Trophoblast cell (in vitro differentiated cells and primary cell): ENCODE measurements at places on chromosomes 12 and 14.

- H3K27ac ChIP-seq, result no peak overlapping the region
- no peaks in the 10 kb centered on the region for H3K4me1 ChIP-seq
- H3K4me3 ChIP-seq, result no peak overlapping the region
- no peak for DNase-seq
- H3K27me3 ChIP-seq, result peaks cover 34% of the 10 kb centered on the region
- no peaks in the 10 kb centered on the region for H3K36me3 ChIP-seq
Observed at GRCh38 chr12:16605642-16606116, 283 bp downstream of the LMO3 start.

- H3K27ac ChIP-seq, result no peak overlapping the region
- no peaks in the 10 kb centered on the region for H3K36me3 ChIP-seq
- no peaks in the 10 kb centered on the region for H3K27me3 ChIP-seq
- H3K4me3 ChIP-seq, result no peak overlapping the region
- H3K4me1 ChIP-seq, result peaks cover 13% of the 10 kb centered on the region
Observed at GRCh38 chr14:96130391-96130790, 74.2 kb upstream of the BDKRB2 start.

- peaks cover 3% of the 10 kb centered on the region for H3K4me1 ChIP-seq
- H3K27ac ChIP-seq, result no peak overlapping the region
- DNase-seq, result no peak
- H3K36me3 ChIP-seq, result no peaks in the 10 kb centered on the region
- no peaks in the 10 kb centered on the region for H3K27me3 ChIP-seq
- H3K4me3 ChIP-seq, result no peak overlapping the region
Observed at GRCh38 chr12:2161473-2161872, 108.7 kb downstream of the CACNA1C start.

DNA sequence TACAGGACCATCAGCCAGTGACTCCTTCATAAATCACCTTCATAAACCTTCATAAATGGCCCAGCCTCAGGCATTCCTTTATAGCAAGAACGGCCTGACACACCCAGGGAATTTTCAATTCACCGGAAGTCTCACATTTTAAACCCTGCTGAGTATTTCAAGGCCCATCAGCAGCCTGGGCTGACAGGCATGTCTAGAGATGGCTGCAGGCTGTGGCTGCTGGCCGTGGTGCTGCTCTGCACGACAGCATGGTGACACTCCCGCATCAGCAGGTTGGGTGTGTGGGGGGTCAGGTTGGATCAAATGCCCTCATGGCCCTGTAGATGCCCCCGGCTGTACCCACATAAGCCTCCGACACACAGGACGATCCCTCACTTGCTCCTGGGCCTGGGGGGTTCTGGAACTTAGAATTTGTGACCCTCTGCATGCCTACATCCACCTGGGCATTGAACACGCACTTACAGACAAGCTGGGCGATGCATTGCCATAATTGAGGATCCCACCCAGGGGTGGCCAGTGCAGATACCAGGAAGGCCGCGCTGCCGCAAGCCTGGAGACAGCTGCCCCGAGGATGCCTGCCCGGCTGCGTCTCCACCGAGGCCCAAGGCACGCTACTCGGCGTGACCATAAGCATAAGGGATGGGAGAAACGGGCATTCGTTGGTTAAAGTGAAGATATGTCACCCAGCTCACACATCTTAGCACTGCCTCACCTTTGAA, 124.3 kb downstream of the PIWIL1 start:
- no peak overlapping the region for H3K4me3 ChIP-seq
- no peaks in the 10 kb centered on the region for H3K36me3 ChIP-seq
- H3K27ac ChIP-seq, result no peak overlapping the region

DNA sequence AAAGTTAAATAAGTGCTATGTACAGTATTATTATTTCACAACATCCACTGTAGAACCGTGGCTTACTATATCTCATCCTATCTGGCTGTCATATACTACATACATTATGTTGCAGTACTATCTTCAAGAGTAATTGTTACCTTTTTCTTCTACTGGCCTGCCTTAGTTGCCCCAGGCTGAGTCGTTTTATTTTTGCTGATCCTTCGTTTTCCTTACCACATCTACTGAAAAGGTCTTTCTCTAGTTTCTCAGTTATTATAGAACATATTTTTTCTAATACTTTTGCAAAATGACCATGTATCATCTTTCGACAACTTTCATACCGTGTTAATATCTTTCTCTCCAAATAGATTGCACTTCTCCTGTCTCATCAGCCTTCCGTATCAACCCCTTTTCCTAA, 523.1 kb downstream of the SOX5 start:
- DNase-seq, result no peak
- H3K4me3 ChIP-seq, result no peak overlapping the region
- H3K36me3 ChIP-seq, result no peaks in the 10 kb centered on the region
- no peak overlapping the region for H3K27ac ChIP-seq

DNA sequence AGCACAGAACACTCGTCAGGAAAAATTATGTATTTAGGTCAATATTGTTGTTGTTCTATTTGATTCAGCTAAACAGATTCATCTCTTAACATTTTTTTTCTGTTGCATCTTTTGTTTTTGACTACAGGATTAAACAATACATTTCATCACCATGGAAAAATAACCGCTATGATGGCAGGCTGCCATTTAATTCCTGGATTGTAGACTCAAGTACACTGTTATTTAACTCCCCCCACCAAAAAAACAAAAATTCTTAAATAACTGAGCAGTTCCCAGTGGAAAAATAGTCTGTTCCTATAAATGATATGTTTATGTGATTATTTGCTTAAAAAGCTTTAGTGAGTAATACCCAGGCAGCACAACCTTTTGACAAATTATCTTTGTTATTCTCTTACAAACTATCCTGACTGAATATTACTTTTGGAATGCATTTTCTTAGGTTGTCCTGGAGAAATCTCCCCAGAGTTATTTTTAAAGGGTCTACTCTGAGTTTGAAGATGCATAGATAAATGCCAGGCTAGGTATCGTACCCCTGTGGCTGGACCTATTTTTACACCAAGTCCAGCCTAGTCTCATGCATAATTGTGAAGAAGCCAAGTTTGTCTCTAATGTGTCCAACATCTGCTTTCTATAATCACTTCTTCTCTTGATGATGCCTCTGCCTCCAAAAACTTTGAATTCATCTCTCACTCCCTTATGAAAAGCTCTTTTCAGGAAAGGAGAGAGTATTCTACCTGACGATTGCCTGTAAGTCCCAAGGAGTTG, 3.7 kb downstream of the KERA start:
- H3K27me3 ChIP-seq, result no peaks in the 10 kb centered on the region
- no peaks in the 10 kb centered on the region for H3K4me1 ChIP-seq
- no peak for DNase-seq
- H3K4me3 ChIP-seq, result no peak overlapping the region
- H3K27ac ChIP-seq, result no peak overlapping the region
- H3K36me3 ChIP-seq, result no peaks in the 10 kb centered on the region

DNA sequence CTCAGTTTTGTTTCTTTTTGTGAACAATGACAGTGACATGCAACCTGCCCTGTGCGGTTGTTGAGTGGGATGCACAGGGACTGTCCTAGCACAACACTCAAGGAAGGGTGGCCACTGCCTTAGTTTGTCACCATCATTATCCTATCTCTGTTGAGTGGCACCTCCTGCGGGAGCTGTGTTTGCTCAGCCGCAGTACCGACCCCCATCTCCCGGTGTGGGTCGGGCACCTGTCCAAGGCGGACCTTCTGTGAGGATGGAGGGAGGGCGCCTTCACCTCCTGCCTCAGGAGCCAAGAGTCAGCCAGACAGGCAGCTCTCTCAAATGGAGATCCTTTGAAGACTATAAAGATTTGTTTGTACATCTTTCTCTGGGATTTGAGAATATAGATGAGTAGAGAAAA, 142.1 kb downstream of the TSPAN9 start:
- no peak for DNase-seq
- peaks cover 6% of the 10 kb centered on the region for H3K36me3 ChIP-seq
- H3K4me3 ChIP-seq, result no peak overlapping the region
- H3K4me1 ChIP-seq, result peaks cover 10% of the 10 kb centered on the region
- H3K27ac ChIP-seq, result no peak overlapping the region

GRCh38 chr14:102923201-102923924, 900 bp downstream of the AMN start:
- no peaks in the 10 kb centered on the region for H3K36me3 ChIP-seq
- peak; percentile 12 for DNase-seq
- peaks cover 8% of the 10 kb centered on the region for H3K4me1 ChIP-seq
- H3K27ac ChIP-seq, result no peak overlapping the region
- no peak overlapping the region for H3K4me3 ChIP-seq

DNA sequence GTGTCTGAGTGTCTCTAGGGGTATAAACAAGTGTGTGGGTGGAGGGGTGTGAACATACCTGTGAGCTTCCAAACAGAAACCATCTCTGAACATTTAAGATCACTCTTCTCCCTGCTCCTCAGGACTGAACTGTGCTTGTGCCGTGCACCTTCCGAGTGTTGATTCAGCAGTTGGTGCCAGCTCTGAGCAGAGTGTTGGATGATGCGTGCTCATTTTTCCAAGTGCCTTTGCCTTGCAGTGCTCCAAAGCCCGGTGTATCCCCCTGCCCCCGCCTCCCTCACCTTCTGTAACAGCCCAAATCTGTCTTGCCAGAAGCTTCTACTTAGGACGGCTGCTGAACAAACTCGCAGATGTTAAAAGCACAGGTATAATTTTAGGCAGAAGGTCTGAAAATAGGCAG, 4.4 kb downstream of the WSCD2 start:
- no peak overlapping the region for H3K27ac ChIP-seq
- no peaks in the 10 kb centered on the region for H3K36me3 ChIP-seq
- no peaks in the 10 kb centered on the region for H3K4me1 ChIP-seq
- DNase-seq, result no peak
- H3K27me3 ChIP-seq, result no peaks in the 10 kb centered on the region

DNA sequence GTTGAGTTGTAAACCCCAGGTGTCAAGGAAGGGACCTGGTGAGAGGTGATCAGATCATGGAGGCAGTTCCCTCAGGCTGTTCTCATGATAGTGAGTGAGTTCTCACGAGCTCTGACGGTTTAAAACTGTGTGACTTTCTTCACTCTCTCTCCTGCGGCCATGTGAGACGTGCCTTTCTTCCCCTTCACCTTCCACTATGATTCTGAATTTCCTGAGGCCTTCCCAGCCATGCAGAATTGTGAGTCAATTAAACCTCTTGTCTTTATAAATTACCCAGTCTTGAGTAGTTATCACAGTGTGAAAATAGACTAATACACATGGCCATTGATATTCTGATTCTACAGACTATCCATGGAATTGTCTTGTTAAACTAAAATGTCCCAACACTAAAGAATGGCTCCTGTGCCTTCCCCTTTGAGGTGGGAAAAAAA, 85.6 kb downstream of the SLC2A13 start:
- peaks cover 3% of the 10 kb centered on the region for H3K4me1 ChIP-seq
- no peak overlapping the region for H3K27ac ChIP-seq
- H3K27me3 ChIP-seq, result no peaks in the 10 kb centered on the region
- no peak overlapping the region for H3K4me3 ChIP-seq
- no peaks in the 10 kb centered on the region for H3K36me3 ChIP-seq

DNA sequence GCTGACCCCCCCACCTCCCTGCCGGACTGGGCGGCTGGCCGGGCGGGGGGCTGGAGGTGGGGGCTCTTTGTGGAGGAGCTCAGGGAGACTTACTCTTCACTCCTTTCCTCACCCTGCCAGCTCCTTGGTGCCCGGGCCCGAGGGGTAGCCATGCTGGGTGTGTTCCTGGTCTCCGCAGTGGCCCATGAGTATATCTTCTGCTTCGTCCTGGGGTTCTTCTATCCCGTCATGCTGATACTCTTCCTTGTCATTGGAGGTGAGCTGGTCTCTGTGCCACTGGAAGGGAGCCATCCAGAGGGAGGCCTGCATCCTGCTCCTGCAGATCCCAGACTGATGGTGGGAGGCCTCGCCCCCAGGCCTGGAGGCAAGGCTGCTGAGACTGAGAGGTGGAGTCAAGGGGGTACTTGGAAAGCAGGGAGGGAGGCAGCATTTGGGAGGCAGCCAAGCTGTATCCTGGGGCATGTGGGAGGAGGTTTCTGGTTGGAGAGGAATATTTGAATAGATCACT, 19.7 kb downstream of the SOAT2 start:
- no peak overlapping the region for H3K27ac ChIP-seq
- no peaks in the 10 kb centered on the region for H3K36me3 ChIP-seq
- no peaks in the 10 kb centered on the region for H3K4me1 ChIP-seq
- H3K27me3 ChIP-seq, result no peaks in the 10 kb centered on the region

- H3K27ac ChIP-seq, result no peak overlapping the region
- peak; percentile 42 for DNase-seq
- H3K4me1 ChIP-seq, result peaks cover 4% of the 10 kb centered on the region
- no peaks in the 10 kb centered on the region for H3K36me3 ChIP-seq
- no peaks in the 10 kb centered on the region for H3K27me3 ChIP-seq
Observed at GRCh38 chr14:77103475-77103874, 5.4 kb downstream of the CIPC start.
